Daoy (cell line): ENCODE measurements at places on chromosomes 3 and 15. TPM values are rescaled to one million over a fixed set of nuclear protein-coding genes. Genes with fewer than 3 reads are reported as not detected.

- DNase-seq, result no peak
Observed at GRCh38 chr3:178257491-178257890, 278.7 kb upstream of the KCNMB2 start.

DNA sequence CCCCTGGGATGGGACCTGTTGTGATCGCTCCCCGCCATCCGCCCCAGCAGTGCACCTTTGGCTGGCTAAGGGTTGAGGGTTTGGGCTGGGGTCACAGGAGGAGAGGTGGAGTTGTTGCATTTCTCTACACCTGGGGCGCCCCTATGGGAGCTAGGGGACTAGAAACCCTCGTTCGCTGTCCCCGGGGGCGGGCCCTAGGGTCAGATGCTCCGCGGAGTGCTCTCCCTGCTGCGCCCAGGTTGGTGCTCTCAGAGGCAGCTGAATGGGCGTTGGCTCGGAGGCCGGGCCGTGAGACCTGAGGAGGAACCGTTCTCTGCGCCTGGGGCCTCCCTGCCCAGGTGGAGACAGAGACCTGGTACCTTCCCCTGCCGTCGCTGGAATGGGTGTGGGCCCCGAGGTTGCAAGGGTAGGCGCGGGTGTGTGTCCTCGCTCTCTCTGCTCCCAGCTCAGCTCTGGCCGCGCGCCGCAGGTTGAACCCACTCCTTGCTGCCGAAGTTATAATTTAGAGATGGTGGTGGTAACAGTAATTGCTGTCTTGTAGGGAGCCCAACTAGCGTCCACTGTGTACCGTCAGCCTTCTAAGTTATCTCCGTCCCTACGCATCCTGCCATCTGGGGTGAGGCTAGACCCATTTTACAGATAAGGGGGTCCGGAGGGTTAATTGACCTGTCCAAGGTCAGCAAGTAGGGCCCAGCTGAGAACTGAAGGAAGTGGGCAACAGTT lies 965 bp downstream of the FLNB start:
- DNase-seq, result no peak

GRCh38 chr15:70580958-70581357 lies 182.4 kb downstream of the UACA start:
- no peak for DNase-seq

DNA sequence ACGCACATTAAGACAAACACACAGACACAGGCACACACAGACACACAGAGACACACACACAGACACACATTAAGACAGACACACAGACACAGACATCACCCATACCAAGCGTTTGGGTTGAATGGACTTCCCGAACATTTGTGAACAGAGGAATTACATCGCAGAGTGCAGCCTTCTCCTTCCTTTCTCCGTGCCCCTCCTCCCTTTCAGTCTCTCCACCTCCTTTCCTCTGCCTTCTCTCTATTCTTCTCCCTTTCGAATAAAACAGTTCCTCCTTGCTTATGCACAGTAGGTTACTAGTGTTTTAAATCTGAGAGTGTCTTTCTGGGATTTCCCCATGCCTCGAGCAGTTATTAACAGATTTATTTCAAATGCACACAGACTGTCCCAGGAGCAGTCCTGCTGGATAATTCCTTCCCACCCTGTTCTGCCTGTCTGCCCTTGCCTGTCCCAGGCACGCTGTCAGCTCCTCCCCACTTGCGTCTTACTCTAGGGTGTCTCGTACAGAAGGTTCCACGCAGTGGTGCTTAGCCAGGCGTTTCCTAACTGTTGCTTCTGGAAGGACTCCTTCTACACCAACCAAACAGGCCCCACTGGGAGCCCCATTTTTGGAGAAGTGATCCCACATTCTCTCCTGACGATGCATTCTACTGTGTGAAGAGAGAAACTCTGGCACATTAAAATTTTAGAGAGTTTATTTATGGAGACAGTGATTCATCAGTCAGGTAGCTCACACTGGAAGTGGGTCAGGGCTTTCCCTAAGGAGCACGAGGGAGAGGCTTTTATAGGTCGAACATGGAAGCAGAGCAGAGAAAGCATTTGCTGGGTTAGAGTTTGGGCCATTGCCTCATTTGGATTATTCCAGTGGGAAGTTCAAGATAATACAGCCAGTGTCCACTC lies 163.8 kb downstream of the SV2B start:
- DNase-seq, result peak; percentile 73

- no peak for DNase-seq
Observed at GRCh38 chr3:16050641-16051467, 123.6 kb upstream of the GALNT15 start.

DNA sequence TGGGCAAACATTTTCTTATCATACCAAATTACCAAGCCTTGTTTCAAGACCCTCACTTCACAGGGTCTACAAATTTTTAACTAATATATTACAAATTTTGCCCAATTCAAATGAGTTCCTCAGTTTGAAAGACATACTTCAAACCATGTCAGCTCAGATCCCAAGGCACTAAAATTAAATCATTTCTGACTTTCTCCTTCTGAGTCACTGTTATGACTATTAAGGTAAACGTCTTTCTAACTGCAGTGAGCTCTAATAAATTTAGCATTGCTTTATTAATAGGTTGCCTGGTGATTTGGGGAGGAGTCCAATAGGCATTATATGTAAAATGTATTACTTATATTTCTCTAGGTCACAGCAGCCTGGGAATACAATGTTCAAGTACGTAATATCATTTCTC lies 158.2 kb upstream of the ARHGEF26 start:
- DNase-seq, result no peak

The PLSCR5 gene
- total RNA-seq, result not detected in 2 replicates

GRCh38 chr15:27183201-27183600 lies 212.2 kb downstream of the GABRG3 start:
- DNase-seq, result no peak

DNA sequence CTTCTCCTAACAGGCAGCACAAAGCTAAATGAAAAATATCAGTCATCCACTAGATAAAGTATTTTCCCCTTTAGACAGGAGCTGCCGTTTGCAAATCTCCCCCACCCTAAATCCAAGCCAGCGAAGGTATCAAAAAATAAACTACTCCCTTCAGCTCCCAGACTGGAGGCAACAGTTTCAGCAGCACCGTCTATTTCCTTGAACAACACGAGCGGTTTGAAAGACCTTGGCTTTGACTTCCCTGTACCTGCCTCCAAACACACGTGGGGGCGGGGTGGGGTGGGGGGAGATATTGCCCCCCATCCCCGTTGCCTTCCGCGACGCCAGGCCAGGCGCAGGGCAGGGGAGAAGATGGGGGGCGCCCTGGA lies 832 bp upstream of the CACNA1D start:
- no peak for DNase-seq

The SEMA3F gene
- 0.51 and 1.4 TPM in 2 replicates for total RNA-seq

GRCh38 chr3:139611528-139611927 lies 66.2 kb downstream of the NMNAT3 start:
- DNase-seq, result no peak

The IL17RD gene
- total RNA-seq, result 0.46 and 0.71 TPM in 2 replicates

The CACNA1D gene
- 0.86 and 1.4 TPM in 2 replicates for total RNA-seq
